ENCODE measurements at places on chromosomes 3 and 15. TPM values are rescaled to one million over a fixed set of nuclear protein-coding genes. Genes with fewer than 3 reads are reported as not detected.

- no peak for DNase-seq
Observed at GRCh38 chr3:160720123-160720746, 35.8 kb upstream of the PPM1L start.

- DNase-seq = no peak
Observed at GRCh38 chr3:180116658-180117057, 79.9 kb upstream of the PEX5L start.

DNA sequence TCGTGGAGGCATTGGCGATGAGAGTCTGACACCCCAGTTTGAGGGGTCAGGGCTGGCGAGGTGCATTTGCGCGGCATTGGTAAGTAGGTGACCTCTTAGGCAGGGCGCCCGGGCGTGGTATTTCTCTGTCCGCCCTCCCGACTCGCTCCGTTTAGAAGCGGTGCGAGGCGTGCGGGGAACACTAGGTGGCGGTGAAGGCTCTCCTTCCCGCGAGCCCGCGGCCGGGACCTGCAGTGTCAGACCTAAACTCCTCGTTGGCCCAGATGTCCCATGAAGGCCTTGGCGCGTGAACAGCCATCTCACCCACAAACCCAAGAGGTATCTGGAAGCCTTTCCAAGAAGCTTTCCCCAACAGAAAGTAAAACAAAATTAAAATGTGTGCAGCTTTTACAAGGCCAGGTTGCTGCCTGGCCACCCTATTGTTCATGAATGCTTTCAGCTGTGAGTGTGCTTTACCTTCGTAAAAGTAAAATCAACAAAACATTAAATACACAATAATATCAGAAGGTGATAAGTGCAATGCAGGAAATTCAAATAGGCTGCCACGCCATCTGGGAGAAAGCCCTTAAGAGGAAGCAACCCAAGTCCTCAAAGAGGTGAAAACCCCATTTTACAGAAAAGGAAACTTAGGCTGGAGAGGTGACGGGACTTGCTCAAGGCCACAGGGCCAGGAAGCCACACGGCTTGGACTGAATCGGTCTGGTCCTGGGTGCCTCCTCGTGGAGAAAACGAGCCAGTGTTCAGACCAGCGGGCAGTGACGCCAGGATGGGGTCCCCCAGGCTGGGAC is 120.3 kb downstream of the ETFA start:
- DNase-seq = peak; percentile 88

DNA sequence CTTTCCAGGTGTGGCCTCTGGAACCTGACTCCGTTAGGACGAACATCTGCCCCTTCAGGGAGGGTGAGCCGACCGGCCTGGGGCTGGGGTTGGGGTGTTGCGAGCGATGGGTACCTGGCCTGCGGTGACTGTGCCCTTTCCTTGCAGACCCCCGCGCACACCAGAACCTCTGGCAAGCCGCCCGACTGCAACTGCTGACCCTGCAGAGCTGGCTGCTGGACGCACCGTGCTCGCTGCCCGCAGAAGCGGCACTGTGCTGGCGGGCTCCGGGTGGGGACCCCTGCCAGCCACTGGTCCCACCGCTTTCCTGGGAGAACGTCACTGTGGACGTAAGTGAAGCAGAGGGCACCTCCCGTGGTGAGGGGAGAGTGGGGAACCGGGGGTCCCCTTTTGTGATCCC is 5.5 kb upstream of the CRELD1 start:
- DNase-seq = no peak

GRCh38 chr3:141812084-141812483 is 48.9 kb downstream of the GRK7 start:
- DNase-seq = no peak

DNA sequence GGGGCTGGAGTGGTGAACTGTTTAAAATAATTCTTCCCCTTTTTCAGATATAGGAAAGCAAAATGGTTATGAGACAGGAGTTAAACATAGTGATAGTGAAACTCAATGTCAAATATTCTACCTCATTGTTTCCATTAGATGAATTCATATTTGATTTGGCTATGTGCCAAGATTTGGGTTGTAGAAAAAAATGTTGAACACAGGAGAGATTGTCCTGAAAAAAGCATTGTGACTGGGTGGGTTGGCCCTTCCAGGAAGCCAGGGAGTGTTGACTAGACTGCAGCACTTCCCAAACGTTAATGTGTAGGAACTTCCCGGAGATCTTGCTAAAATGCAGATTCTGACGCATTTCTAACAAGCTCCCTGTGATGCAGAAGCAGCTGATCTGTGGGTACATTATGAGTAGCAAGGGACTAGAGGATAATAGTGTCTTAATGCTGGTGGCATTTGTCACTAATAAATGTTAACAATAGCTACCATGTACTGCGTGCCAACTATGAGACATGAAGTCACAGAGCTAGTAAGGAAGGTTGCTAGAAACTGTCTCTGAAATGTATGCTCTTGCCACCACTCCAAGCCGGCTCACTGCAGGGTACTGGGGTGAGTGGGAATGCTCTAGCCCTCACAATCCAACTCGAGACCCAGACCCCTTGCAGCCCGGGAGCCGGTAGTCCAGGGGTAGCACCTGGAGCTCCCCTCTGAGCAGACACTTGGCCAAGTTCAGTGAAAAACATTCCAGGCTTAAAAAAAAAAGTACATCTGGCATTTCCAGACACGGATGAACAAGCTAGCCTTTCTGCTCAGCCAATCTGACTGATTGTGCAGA is 120.6 kb downstream of the CD47 start:
- no peak for DNase-seq

DNA sequence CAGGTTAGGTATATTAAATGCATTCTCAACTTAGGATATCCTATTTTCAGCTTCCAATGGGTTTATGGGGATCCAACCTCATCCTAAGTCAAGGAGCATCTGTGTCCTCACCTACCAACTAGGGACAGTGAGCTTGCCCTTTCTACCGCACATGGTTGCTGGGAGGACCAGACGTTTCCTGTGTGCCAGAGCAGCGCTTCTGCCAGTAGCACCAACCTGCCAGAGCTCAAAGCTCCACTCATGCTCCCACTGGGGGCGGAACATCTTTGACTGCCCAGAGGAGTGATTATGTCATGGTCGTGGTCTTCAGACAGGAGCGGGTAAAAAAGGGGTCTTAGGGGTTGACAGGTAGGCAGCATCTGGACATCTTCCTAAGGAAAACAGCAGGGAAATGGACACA is 24.7 kb downstream of the XPC start:
- no peak for DNase-seq

- DNase-seq = peak; percentile 75
Observed at GRCh38 chr3:128864351-128864811, 15.0 kb upstream of the ACAD9 start.

DNA sequence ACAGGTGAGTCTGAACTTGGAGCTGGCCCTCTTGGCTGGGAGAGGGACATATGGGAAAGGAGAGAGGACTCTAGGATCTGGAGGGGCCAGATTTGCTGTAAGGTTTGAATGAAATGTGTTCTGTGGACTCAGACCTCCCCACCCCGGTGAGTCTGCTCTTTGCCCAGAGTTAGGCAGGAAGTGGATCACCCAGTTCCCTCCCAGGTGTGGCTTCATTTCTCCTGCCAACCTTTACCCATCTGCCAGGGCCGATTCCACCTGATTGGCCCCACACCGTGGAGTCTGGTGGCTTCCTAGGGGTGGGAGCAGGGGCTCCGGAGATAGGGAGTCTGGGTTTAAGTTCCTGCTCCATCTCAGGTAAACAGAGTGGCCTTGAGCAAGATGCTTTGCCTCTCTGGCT is 25.5 kb downstream of the CD276 start:
- DNase-seq = no peak

DNA sequence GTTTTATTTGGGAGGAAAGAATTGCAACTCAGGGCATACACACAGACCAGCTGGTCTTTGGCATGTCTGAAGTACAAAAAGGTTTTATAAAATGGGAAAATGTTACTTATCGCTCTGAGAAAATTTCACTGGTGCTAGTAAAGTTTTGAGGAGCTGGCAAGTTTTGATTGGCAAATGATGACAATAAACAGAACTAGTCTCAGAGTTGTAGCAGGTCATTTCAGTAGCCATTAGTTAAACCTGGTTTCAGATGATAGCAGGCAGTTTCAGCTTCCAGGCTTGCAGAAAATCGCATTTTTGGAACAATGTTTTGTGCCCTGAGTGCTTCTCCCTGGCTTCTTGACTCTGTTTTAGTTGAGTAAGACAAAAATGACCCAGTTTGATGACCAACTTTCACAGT is 10.7 kb downstream of the B2M start:
- DNase-seq = no peak

GRCh38 chr3:99721633-99722007 is 83.2 kb downstream of the COL8A1 start:
- DNase-seq = no peak

ADGRG7 gene
- total RNA-seq = not detected

CLDN16 gene
- total RNA-seq = 2.4 TPM

ANKUB1 gene
- total RNA-seq = not detected

GATA2 gene
- 4.8 TPM for total RNA-seq

TBCCD1 gene
- 11.3 TPM for total RNA-seq

AMT gene
- 15.1 TPM for total RNA-seq
